ENCODE measurements at places on chromosomes 7 and 10. TPM values are rescaled to one million over a fixed set of nuclear protein-coding genes. Genes with fewer than 3 reads are reported as not detected.

GRCh38 chr7:91289633-91290254 is 25.5 kb downstream of the FZD1 start:
- DNase-seq, result no peak

- no peak for DNase-seq
Observed at GRCh38 chr10:51875610-51876009, 176.2 kb upstream of the CSTF2T start.

GRCh38 chr7:22269963-22270362 is 87.0 kb downstream of the RAPGEF5 start:
- DNase-seq, result no peak

Gene CHRM2
- total RNA-seq, result 1.2 TPM

DNA sequence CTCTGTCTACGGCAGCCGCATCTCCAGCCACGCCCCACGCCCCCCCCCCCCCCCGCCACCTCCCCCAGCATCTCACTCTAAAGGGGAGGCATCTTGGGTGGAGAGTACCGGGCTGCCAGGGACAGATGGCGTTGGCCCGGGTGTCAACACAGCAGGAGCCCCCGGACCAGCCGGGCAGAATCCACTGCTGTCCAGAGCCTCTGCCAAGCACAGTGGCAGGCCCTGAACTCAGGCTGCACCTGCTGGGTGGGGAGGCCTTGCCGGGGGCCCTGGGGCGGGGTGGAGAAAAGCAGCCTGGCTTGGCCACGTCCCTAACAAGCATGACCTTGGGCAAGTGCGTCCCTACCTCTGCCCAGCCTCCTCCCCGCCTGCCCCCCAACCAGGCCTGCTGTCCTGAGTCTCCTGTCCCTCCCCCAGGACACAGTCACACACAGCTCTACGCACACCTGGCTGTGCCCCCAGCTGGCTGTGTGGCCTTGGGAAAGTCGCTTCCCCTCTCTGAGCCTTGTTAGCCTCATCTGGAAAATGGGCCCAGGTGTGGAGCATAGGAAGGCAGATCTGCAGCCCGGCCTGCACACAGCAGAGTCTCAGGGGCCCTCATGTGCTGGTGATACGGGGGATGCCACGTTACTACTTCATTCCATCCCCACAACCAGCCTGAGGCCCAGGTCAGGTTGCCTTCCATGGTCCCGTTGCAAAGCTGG is 45.2 kb downstream of the MICALL2 start:
- no peak for DNase-seq

DNA sequence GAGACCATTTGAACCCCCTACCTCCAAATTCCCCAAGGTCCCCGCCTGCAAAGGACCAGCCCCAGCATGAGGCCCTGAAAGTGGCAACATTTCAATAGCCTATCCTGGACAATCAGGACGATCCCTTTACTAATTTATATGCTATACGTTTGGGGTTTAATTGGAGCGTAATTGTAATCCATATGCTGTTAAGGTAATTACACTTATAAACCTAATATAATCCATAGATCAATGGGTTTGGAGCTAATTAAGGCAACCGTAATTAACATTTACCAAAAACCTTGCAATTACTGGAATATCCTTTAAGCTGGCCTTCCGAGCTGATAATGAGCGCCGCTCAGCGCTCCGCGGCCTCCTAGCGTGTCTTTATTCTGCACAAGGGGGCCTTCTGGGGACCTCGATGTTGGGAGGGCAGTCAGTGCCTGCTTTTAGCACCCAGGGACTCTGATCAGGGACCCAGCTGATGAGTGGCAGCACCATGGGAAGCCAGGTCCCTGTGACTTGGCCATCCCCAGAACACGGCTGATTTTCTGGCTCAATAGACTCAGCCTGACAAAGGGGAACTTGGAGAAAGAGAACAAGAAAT is 91.2 kb downstream of the LHPP start:
- no peak for DNase-seq

DNA sequence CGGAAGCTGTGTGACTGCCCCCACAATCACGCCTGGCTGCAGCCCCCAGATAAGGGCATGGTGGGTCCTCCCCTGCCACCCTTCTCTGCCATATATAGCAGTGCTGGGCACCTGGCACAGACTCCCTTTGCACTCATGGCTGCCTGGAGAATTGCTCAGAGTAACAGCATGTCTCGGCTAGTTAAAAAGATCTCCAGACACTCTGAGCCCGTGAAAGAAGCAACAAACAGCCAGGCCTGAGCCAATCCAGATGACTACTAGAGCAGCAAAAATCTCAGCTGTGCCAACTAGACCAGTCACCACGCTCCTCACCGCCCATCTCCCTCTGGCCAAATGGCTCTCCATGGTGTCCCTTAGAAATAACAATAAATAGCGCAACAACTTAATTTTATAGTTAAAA is 71.3 kb downstream of the PARD3 start:
- peak; percentile 84 for DNase-seq
